ENCODE measurements at places on chromosomes 11 and 22.

DNA sequence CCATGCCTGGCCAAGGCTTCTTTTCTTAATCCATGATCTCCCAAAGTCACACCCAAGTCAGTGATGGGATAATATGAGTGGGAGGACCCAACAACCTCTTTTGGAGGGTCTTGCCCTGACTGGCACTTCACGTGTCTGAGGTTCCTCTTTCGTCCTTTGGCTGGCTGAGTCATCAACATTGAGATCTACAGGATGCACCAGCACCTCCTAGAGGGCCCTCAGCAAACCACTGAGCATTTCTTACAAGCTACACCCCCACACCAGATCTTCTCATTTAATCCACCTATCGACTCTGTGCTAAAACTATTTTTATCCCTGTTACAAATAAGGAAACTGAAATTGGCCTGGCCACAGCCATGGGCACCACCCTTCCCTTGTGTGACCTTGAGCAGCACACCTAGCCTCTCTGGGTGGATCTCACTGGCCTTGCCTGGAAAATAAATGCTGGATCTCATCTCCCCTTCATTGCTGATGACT, 63.4 kb downstream of the FLI1 start:
- no peak for DNase-seq

DNA sequence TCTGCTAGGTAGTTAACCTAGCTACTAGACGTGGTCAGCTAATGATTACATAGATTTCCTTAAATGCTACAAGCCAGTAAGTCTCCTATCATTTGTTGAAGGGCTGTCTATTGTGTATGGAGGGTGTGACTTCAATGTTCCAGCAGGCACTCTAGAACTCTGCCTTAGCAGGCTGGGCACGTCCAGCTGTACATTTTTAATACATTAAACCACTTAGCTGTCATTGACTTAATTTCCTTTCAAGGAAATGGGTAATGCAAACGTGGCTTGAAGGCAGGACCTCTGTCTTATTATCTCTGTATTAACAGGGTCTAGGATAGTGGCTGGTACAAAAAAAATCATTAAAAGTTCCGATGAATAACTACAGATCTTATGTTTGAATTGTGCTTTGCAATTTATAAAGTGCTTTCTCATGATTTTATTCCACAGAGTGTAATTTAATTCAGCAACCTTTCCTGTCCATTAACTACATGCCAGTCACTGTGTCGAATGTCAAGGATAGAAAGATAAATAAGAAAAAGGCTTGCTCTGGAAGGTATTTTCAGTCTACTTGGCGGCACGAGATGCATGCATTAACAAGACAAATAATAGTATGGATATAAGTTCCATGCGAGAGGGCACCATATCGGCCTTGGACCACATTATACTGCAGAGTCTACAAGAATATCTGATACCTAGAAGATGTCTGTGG, 60.3 kb downstream of the APOL3 start:
- no peak for DNase-seq

DNA sequence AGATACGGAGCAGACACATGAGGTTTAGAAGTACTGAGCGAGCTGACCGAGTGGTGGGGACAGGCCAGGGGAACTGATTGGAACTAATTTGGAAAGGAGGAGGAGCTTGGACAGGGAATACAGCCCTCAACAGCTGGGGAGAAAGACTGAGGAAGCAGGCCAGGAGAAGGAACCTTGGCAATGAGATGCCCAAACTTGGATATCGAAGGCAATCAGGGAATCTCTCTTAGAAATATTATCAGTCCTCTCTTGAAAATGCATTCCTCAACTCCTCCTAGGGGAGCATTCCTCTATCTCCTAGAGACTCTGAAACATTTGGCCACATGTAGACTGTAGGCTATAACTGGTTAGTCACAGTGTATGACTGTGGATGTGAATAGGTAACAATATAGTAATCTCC, 284.6 kb downstream of the GUCY1A2 start:
- DNase-seq, result no peak

GRCh38 chr22:30680991-30681770, 13.5 kb upstream of the OSBP2 start:
- DNase-seq, result no peak

GRCh38 chr22:20498913-20499312, 3.3 kb upstream of the KLHL22 start:
- DNase-seq, result no peak

DNA sequence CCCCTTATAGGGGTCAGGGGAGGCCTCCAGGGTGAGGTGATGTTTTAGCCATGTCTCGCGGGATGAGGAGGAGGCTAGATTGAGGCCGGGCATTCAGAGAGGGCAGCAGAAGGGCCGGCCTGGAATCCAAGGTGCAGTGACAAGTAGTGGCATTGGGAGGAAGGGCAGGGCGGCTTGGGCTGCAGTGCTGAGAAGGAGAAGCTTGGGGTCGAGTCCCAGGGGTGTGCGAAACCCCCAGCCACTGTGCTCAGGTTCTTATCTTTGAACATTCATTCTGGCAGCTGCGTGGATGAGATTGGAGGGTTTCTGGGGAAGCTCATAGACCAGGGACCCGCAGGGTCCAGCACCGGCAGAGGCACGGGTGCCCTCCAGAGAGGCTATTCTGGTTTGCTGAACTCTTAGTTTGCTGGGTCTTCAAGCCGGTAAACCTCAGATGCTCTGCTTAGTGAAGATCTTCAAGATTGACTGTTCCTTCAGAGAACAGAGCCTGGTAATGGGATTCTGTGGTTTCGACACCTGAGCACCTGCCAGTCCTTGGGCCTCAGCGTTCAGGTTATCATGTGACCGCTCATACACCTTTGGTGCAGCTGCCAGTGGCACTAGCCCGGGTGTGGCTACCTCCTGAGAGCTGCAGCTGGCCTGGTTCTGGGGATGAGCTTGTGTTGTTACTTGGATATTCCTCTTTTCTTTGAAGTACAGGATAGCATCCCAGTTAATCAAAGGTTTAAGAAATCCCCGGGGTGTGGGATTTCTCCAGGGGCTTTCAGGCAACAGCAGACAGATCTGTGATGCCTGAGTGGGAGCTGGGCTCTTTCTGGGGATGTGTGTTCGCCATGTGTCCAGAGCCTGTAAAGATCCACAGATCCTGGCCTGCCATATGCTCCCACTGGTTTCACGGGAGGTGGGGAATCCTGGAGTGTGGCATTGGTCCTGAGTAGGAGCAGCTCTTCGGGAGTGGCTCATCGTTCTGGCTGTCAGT, 152.8 kb downstream of the TBC1D22A start:
- no peak for DNase-seq

DNA sequence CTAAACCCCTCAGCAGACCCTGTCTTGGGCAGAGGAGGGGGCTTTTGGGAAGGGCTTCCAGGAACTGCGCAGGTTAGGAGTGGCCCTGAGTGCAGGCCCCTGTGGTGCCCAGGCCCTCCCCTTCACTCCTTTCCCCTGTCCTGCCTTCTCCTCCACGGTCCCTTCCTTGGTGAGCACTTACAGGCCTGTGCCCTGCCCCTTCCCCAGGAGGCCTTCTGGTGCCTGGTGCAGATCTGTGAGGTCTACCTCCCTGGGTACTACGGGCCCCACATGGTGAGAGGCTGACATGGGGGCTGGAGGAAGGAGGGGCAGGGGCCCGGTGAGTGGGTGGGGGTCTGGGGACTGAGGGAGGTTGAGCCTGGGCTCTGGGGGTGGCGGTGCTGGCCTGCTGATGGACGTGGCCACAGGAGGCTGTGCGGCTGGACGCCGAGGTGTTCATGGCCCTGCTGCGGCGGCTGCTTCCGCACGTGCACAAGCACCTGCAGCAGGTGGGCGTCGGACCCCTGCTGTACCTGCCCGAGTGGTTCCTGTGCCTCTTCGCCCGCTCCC, 2.6 kb downstream of the TBC1D10C start:
- no peak for DNase-seq

GRCh38 chr11:65558930-65559509, 861 bp upstream of the LTBP3 start:
- DNase-seq, result no peak

DNA sequence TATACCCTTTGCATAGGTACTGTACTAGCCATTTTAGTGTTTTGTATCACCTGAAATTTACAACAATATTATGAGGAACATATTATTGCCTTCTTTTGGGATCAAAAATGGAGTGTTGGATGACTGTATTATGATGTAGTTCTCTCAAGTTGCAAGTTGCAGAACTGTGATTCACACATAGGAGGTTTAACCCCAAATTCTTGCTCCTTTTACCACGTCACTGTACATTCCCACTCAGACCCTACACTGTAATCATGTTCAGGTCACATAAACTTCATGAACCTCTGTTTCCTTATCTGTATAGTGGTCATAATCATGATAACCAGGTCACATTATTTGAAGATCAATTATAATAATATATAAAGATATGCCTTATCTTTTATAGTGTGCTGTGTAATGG, 925.1 kb upstream of the TENM4 start:
- no peak for DNase-seq

GRCh38 chr11:36165621-36166397, 123.4 kb downstream of the COMMD9 start:
- DNase-seq, result no peak

GRCh38 chr22:36360011-36360410, 27.8 kb downstream of the MYH9 start:
- no peak for DNase-seq

DNA sequence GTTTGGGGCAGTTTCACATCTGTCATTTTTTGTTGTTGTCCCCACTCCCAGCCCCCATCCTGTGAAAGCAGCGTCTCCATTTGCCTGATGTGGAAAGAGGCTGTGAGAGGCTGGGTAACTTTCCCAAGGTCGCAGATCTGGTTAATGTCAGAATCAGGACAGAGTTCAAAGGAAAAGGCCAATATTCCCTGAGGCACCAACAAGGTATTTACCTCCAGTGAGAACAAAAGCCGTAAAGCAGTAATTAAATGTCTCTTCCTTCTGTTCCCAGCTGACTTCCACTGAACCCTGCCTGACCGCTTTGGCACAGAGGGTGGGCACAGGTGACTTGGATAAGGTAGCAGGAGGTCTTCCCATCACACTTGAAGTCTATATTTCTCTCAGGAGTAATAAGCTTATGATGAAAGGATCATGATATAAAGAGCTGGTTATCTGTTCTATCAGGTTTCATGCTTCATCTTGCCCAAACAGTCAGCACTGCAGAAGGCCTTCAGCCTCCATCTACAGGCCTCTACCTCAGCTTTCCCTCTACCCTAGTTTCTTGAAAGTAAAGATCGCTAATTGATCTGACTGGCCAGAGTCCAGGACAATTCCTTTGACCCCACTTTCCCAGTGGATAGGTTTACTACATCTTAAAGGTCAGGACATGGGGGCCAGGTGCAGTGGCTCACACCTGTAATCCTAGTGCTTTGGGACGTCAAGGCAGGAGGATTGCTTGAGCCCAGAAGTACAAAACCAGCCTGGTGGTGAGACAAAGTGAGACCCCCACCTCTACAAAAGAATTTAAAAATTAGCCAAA, 9.4 kb downstream of the C11orf91 start:
- no peak for DNase-seq

GRCh38 chr11:45304992-45305335, 18.8 kb upstream of the SYT13 start:
- DNase-seq, result no peak

DNA sequence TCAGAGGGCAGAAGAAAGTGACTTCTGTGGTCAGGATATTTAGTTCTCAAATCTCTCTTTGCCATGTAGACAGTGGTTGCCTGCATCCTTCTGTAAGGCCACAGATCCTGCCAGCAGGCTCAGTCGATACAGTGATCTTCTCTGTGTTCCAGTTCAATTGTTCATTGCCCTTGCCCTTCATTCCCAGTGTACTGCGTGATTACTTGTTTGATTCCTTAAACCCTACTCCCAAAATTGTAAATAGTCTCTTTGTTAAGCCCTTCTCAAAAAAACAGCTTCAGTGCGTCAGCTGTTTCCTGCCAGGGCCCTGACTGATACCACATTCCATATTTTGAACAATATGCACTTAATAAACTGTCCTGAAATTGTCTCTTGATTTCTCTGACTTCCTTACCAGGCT, 9.3 kb upstream of the TYR start:
- no peak for DNase-seq

DNA sequence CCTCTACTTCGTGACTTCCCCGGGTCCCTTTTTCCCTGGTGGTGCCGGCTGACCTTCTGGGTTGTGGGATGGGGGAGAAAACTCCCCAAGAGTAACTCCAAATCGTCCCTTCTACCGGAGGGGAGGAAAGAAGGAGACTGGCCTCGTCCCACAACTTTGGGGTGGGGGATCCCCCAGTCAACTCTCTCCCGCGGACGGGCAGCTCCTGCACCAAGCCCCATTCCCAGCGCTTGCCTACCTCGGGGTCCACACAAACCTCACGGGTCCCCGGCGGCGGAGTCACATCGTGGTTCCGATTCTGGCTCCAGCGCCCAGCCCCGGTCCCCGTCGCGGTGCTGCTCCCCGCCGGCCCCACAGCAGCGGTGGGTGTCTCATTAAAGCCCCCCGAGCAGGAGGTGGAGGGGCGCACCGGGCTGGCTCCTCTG, 317 bp downstream of the BDNF start:
- no peak for DNase-seq

GRCh38 chr11:64406221-64406946, 47.4 kb downstream of the RPS6KA4 start:
- no peak for DNase-seq

DNA sequence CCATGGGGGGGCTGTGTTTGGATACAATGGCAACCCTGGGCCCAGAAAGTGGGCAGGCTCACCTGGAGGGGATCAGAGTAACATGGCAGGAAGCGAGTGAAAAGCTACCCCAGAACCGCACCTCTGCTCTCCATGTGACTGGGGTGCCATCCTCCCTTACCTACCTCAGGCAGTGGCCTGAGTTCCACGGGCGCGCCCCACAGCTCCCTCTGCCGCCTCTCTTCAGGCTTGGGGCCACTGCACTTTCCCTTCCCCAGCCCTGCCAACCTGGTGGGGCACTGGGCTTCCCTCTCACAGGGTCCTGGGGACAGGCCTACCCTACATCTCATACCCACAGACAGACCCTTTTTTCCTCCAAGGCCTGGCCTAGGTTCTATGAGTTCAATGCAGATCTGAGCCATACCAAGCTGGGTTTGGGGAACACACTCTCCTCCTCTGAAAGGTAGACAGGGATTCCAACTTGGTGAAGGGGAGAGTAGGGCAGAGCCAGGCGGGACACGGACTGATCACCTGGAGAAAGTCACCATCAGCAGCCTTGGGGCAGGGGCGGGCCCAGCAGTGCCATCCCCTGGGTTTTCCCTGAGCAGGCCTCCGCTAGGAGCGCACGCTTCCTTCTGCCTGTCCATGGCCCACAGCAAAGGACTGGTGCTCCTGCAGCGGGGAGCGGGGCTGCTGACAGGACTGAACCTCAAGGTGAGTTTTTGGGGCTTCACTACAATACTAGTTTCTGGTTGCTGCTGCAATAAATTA, 7.1 kb downstream of the GALR3 start:
- no peak for DNase-seq

GRCh38 chr11:6895010-6895409, 2.7 kb upstream of the OR2D2 start:
- DNase-seq, result no peak

GRCh38 chr11:73498343-73498742, 99.6 kb downstream of the FAM168A start:
- no peak for DNase-seq

GRCh38 chr11:70933981-70934583, 318.3 kb downstream of the SHANK2 start:
- DNase-seq, result no peak

- DNase-seq, result no peak
Observed at GRCh38 chr11:104061853-104062521, 25.5 kb downstream of the DDI1 start.

Measured in AG09309 (cell line).